ENCODE measurements at places on chromosomes 11 and 22.
A peak's percentile ranks its signal among the peaks of the same experiment; 100 is the strongest.

DNA sequence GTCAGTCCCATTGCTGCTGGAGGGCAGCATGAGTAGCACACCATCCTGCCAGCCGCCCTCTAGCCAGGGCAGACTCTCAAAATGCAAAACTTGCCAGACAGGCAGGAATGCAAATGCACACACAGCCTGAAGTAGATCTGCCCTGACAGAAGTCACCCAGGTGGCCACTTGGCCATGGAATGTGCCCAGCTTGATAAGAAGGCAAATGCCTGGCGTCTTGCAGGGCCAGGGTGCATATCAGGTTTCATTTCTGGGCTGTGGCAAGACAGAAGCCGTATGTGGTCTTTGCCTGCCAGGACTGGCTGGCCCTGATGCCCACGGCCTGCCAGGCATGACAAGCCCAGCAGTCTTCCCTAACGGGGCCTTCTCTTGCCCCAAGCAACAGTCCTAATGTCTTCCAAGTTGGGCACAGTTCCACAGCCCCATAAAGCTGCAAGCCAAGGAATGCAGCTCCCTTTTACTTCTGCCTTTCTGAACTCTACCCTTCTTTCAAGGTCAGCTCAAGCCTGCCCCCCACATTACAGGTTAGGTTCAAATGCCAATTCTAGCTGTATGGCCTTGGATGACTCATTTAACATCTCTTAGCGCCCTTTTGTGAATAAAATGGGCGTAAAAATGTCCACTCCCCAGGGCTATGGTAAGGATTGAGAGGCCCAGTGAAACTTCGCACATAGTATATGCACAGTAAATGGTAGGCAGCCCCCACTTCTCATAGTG lies 29.7 kb downstream of the POU2AF3 start:
- DNase-seq = peak; percentile 92

DNA sequence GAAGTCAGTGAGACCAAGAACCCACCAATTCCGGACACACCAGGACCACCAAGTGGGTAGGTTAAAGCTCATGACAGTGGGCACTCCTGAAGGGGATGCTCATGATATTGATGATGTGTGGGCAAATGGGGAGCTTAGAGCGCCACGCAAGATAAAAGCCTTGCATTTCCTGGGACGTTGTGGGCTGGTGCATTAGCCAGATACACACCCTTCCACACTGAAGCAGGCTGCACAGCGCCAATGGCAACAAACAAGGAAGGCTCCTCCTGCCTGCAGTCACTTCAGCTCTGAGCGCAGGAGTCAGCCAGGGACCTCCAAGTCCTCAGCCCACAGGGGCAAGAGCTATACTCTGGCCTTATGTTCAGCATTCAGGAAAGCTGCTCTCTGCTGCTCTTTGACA lies 20.6 kb downstream of the TMEM218 start:
- DNase-seq = no peak

- no peak for DNase-seq
These were observed 5.4 kb upstream of the KCNJ4 start for GRCh38 chr22:38460426-38460840.

DNA sequence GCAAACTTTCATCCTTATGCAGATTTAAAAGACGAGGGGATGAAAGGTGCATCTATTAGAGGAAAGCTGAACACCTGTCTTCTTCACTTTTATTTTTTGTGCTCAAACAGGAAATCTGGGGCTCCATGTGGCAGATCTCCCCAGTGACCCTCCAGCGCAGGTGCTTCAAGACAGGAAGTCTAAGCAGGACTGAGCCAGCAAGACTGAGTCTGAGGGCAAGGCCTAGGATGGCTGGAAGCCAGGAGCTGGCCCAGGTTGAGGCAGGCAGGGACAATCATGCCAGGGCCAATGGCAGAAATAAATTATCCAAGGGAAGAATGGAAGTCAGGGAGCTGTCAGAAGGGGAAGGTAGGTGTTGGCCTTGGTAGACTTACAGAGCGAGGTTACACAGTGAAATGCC lies 101.1 kb upstream of the SPON1 start:
- no peak for DNase-seq

GRCh38 chr22:47231759-47232158 lies 469.3 kb downstream of the TBC1D22A start:
- DNase-seq = no peak

DNA sequence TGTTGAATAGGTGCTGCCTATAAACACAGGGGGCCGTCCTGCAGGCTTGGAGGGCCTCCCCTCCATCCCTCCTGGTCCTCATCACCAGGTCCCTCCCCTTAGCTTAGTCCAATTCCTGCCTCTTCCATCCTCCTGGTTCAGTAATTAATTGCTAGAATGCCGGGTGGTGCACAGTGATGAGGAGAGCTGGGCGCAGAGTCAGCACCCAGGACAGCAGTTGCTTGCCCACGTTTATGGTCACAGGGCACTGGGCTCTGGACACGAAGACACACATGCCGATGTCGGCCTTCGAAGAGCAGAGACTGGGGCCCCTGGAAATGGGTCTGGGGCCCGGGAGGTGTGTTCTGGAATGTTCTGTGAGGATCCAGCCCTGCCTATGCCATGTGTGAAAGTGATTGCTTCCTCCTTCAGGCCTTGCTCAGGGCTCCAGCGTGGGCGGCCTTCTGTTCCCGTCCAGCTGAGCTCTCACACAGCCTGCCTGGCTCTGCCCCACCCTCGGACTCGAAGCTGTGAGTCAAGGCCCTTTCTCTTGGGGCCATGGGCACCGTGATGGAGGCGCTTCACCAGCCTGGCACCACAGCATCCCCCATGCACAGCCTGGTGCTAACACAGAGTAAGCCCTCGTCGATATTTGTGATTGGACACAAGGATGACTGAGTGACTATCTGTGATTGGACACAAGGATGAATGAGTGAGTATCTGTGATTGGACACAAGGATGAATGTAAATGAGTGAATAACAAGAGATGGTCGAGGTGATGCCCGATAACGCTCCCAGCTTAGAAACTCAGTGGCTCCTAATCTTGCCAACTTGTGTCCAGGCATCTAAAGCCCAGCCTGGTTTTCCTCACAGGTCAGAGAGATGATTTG lies 884.7 kb downstream of the BRD1 start:
- no peak for DNase-seq

DNA sequence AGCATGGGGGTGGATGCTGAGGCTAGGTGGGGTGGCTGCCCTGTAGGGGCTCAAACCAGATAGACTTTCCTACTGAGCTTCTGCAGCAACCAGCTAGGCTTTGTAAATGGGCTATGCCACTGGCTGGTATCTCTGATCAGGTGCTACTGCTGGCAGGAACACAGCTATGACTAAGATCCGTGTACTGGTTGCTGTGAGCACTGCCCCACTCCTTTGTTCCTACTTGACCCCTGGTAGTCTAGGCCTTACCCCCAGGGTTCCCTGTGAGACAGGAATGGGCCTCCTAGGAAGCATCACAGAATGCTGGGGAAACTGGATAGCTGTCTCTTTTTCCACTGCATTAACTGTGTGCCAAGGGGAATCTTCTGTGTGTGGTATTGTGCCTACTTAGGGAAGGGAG lies 58.4 kb upstream of the GAB2 start:
- no peak for DNase-seq

DNA sequence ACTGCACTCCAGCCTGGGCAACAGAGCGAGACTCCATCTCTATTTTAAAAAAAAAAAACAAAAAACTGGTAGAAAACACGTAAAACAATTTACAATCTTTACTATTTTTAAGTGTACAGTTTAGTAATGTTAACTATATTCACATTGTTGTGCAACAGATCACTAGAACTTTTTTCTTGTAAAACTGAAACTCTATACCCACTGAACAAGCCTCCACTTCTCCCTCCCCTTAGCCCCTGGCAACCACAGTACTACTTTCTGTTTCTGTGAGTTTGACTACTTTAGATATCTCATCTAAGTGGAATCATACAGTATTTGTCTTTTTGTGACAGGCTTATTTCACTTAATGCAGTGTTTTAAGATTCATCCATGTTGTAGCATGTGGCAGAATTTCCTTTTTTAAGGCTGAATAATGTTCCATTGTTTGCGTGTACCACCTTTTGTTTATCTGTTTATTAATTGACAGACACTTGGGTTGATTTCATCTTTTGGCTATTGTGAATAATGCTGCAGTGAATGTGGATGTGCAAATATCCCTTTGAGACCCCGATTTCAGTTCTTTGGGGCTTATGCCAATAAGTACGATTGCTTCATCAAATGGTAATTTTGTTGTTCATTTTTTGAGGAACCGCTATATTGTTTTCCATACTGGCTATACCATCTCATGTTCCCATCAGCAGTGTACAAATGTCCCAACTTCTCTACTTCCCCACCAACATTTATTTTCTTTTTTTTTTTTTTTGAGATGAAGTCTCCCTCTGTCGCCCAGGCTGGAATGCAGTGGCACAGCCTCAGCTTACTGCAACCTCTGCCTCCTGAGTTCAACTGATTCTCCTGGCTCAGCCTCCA lies 11.0 kb downstream of the DDB2 start:
- no peak for DNase-seq

DNA sequence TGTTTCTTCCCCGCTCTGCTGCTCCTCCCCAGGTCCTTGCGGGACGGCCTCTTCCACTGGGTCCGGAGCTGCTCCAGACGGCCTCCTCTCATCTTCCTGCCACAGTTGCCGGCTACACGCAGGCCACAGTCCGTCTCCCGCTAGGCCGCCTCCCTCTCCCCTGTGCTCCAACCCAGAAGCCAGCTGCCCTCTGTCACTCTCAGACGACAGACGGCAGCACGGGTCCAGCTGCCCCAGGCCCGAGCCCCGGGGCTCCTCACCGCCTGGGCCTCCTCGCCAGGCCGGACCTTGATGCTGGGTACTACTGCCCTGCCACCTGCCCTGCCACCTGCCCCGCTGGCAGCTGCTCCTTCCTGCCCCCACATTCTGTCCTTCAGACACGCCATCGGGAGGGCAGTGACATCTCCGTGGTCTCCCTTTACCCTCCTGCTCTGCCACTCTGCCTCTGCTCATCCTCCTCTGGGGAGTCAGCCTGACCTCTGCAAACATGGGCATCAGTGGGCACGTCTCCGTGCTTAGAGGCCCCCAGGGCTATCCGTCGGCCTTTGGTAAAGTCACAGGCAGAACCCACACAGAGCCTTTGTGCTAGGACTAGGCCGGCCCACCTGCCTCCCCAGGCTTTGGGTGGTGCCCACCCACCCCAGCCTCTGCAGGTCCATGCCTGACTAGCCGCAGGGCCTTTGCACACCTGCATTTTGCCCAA lies 43.1 kb upstream of the TH start:
- DNase-seq = peak; percentile 69

- DNase-seq = no peak
These were observed 20.9 kb upstream of the PARVG start for GRCh38 chr22:44159811-44160210.

- no peak for DNase-seq
These were observed 13.0 kb downstream of the JHY start for GRCh38 chr11:122895563-122895962.

GRCh38 chr11:15197696-15198095 lies 83.0 kb downstream of the INSC start:
- DNase-seq = no peak

- peak; percentile 82 for DNase-seq
These were observed at the start of gene LTBP3 for GRCh38 chr11:65558002-65558929. TSS of gene LTBP3 (minus strand) at chr11:65558359. CDS start at chr11:65557959, 400 bp downstream.

- DNase-seq = no peak
These were observed 11.0 kb upstream of the PLAAT2 start for GRCh38 chr11:63573881-63574855.

DNA sequence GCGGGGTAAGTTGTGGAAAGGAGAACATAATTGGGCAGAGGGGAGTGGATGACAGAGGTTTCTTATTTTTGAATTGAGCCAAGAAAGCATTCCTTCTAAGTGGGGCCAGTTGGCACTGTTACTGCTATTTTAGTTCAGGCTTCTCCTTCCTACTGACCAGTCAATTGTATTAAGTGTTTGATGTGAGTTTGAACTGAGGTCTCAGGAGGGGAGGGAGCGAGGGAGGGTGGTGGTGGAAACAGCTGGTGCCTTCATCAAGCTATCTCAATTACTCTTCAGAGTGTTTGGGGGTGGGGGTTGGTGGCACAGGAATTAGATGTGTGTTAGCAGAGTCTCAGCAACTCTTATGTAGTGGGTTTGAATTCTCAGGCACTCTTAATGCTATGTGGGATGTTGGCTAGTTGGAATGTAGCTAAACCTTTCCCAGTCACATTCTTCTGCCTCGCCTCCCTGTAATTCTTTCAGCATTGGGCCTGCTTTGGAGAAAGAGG lies 14.5 kb downstream of the CTNND1 start:
- DNase-seq = no peak

DNA sequence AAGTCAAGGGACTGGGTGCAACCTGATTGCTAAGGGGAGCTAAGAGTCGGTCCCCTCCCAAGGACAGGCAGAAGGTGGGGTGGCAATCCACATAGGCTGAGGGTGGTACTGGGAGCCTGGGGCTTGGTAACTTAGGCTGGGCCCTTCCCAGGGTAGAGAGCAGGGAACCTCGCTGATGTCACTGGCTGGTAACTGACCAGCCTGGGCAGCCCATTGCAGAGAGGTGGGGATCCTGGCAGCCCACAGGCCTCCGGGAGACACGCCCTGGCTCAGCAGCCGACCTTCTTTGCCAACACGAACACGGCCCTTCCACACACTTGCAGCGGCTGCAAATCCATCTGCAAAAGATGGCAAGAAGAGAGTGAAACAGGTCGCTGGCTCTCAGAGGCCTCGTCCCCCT lies 25.4 kb downstream of the A4GALT start:
- no peak for DNase-seq

- DNase-seq = no peak
These were observed 53.6 kb downstream of the LRRC32 start for GRCh38 chr11:76616676-76617552.

GRCh38 chr11:1730059-1730629 lies 20.3 kb downstream of the IFITM10 start:
- no peak for DNase-seq

- no peak for DNase-seq
These were observed 6.0 kb downstream of the C11orf68 start for GRCh38 chr11:65912845-65913244.

- DNase-seq = no peak
These were observed 136.0 kb downstream of the LRRC4C start for GRCh38 chr11:41323446-41323845.

DNA sequence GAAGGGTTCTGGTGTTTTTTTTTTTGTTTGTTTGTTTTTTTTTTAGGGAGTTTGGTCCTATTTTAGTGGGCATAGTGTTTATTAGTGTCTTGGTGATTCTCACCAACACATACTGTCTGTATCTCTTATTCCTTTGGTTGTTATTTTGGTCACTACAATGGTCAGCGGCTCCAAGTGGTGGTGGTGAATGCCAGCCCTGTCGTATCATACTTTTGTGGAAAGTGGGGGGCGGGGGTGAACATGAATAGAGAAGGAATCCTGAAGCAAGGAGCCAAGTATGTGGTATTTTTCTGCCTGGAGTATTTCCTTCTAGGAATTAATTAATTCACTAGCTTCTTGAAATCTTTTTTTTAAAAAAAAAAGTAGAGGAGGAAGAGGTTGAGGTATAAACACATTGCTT lies 79.6 kb downstream of the GRK3 start:
- DNase-seq = no peak

DNA sequence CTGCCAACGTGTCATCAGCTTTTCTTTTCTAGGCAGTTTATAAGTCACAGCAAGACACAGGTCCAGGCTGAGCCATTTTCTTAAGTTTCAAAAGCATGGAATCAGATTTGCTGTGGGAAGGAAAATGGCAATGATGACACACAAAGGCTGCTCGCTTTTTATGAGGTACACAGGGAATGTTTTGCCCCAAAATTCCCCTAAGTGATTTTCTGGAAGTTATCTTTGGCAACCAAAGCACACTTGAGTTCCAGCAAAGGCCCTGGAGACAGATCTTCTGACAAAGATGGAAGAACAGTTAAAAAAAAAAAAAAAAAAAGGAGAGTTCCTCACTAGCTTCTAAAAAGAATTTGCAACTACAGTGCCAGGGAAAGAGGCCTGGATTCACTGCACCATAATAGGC lies 260.8 kb downstream of the LARGE1 start:
- DNase-seq = no peak

Data from pancreas (tissue), 10 donors.